Activated T-helper 17 cell treated with anti-CD3 and anti-CD28 coated beads, Interleukin-2, amount 50 U/mL, for 72 hours (primary cell): ENCODE measurements at places on chromosomes 2 and 18.

- ATAC-seq = no peak
Measured at GRCh38 chr2:237448626-237449025, 34.7 kb upstream of the COL6A3 start.

DNA sequence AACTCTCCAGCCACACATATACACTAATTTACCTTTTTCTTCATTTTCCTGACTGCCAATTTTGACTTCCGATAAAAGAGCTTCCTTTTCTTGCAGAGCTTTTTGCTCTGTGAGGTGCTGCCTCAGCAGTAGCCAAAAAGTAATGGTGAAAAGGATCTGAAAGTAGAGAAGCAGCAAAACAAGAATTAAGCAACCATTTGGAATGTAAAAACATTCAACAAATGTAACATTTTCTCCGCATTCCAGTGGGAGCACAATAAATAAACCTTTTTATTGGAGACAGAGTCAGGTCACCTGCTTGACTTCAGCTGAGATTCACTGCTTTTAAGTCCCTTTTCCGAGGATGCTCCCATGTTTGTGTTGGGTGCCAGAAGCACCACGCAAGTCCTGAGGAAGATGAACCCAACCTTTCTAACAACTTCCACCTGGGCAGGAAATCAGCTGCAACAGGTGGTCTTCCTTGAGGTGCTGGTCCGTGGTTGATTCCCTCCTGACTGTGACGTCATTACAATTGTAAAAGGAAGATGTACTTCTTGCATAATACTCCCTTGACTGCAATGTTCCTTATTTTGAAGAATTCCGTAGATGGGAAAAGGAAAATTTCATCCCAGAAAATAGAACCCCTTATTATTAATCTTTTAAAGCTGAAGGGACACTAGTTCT lies 265.5 kb downstream of the NAPG start:
- no peak for ATAC-seq

DNA sequence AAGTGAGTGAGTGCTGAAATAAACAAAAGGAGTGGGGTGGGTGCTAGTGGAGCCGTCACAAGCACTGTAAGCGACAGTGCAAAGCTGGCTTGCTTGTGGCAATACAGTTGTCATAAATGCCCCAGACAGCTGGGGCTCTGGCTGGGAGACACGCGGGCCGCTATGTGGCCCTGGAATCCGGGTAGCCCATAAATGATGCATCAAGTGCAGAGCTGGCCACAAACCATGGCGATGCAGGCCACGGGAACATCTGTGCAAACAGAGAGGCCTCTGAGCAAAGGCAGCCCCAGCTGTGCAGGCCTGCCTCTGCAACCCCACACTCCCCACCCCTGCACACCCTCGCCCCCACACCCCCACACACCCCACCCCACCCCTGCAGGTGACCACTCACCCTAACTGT lies 349.2 kb upstream of the ID2 start:
- no peak for ATAC-seq

- no peak for ATAC-seq
Measured at GRCh38 chr2:223916181-223916920, 28.8 kb downstream of the WDFY1 start.

DNA sequence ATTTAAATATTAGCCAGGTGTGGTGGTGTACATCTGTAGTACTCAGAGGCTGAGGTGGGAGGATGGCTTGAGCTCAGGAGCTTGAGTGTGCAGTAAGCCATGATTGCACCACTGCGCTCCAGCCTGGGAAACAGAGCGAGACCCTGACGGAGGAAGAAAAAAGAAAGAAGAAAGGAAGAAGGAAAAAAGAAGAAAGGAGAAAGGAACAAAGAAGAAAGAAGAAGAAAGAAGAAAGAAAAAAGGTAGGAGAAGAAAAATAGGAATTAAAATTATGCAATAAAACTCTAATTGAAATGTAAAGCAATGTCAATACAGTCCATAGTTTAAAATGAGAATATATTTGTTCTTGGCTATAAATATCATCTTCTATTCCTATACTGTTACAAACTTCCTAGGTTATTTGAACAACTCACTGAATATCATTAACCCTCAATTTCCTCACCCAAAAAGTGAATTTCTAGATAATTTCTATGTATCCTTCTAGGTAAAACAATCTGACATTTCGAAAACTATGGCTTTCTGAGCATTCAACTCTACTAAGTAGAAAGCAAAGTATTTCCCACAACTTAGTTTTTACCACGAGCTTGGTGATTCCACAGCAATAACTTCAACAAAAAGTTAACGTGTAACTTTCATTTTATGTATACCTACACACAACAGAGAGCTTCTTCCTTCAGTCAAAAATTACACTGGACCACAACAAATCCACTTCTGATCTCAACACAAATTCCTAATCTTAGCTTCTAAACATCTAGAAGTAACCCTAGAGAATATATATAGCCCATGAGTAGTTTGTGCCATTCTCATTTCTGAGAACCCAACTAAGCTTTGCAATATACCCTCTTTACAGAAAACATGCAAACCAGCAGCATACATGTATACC lies 19.7 kb downstream of the LPIN2 start:
- ATAC-seq = peak; percentile 67

GRCh38 chr2:49251766-49252165 lies 97.5 kb upstream of the FSHR start:
- ATAC-seq = no peak

DNA sequence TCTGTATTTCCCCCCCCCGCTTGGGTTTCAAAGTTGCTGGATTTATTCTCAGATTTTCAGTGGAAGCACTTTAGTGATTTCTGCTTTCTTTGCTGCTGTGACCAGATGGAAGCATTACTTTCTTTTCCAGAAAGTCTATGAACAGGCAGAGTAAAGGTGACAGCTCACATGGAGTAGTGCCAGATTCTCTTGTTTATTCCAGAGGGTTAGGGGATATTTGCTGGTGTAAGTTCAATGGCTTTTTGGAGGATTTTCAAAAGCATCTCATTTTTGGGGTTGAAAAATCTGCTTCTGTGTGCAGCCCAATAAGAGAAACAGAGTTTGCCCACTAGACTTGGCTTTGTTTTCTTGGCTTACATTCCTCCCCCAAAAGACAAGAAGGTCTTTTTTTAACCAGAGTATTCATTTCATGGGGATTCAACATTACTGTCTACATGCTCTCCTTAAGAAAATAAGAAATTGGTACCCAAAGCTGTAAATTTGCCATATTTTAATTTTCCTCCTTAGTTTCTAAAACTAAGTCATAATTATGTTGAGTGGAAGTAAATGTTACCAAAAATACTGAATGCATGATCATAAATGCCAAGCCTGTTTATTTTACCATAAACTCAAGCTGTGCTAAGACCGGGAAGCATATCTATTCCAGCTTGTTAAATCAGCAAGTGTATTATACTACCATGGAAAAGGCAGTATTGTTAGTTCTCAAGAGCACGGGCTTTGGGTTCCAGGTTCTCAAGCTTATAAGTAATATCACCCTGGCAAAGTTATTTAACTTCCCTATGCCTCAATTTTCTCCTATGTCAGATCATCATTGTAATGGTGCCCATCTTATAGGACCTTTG lies 557.2 kb downstream of the CPS1 start:
- ATAC-seq = no peak

DNA sequence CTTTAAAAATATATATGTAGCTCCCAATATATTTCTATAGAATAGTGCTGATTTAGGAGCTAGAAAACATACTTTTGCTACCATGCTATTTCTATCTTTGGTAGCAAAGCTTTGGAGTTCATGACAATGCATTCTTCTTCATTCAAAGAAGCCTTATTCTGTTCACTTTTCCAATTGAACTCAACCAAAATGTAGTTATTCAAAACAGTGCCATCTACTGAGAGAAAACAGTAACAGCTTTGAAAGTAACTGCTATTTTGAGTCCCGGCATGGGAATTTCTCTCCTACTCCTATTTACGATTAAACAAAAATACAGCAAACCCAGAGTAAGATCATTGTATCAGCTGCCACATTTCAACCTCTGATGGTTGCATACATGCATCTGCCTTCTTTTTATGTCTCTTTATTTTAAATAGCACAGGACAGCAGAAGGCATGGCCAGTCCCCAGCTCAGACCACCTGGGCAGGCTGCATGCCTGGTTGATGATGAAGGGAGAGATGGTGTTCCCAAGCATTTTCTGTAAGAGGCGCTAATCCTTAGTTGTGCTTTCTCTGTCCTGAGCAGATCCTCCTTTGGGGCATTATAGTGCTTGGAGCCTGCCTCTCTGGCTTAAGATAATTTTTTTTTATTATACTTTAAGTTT lies 69.7 kb upstream of the SULT1C3 start:
- no peak for ATAC-seq

GRCh38 chr2:105627534-105627933 lies 117.2 kb upstream of the NCK2 start:
- no peak for ATAC-seq

- ATAC-seq = no peak
Measured at GRCh38 chr2:111675419-111676194, 208.4 kb downstream of the ANAPC1 start.

DNA sequence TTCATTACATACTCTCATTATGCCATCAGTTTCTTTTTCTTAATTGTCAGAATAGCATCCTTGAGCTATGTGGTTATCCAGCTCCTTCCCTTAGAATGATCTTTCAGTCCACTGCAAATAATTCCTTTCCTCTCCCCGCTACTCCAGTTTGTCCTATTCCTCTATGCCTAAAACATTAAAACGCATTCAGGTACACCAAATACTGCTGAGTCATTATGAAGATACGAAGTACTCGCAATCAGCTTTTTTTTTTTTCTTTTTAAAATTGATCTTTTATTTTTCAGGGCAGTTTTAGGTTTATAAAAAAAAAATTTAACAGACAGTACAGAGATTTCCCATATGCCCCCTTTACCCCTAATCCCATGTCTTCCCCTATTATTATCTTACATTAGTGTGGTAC lies 164.8 kb upstream of the TMEM200C start:
- ATAC-seq = no peak

DNA sequence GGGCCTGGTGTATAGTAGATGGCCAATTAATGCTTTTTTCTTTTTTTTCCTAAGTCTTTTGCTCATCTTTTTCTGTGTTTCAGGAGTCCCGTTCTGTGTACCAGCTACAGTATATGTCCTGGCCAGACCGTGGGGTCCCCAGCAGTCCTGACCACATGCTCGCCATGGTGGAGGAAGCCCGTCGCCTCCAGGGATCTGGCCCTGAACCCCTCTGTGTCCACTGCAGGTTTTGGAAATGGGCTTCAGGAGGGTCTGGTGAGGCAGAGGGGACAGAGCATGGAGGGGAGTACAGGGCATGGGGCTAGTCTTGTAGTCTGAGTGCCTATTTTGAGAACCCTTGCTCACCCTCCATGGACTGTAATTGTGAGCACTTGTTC lies 14.1 kb downstream of the PTPN18 start:
- no peak for ATAC-seq

GRCh38 chr18:50169149-50169548 lies 25.8 kb downstream of the MYO5B start:
- no peak for ATAC-seq

GRCh38 chr18:75309564-75309963 lies 99.0 kb downstream of the TSHZ1 start:
- no peak for ATAC-seq
